Caco-2 (cell line): ENCODE measurements at places on chromosomes 11 and 22. TPM values are rescaled to one million over a fixed set of nuclear protein-coding genes. Genes with fewer than 3 reads are reported as not detected.

GRCh38 chr11:97739932-97740800 is 1280.6 kb upstream of the CNTN5 start:
- no peak for DNase-seq

DNA sequence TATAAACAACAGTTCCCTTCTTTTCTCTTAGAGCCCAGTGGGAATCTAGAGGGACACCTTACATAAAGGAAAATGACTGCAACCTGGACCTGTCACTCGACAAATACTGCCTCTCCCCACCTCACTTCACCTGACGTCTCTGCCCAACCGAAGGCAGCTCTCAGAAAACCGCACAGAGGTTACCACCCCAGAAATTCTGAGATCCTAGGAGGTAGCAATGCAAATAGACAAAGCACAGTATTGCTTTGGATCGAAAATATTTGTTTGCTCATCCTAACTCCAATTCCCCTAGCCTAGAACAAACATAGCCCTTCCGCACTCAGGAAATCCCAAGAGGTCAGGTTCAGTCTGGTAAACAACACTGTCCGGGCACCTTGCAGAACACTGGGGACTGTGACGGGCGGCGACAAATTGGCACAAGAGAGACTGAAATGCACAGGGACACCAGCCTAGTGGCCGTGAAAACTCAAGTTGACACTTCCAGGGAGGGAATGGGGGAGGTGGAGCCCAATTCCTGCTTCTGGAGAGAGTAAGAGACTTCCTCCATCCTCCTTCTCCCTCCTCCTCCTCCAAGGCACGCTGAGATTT is 420 bp upstream of the TRIM44 start:
- DNase-seq, result no peak

DNA sequence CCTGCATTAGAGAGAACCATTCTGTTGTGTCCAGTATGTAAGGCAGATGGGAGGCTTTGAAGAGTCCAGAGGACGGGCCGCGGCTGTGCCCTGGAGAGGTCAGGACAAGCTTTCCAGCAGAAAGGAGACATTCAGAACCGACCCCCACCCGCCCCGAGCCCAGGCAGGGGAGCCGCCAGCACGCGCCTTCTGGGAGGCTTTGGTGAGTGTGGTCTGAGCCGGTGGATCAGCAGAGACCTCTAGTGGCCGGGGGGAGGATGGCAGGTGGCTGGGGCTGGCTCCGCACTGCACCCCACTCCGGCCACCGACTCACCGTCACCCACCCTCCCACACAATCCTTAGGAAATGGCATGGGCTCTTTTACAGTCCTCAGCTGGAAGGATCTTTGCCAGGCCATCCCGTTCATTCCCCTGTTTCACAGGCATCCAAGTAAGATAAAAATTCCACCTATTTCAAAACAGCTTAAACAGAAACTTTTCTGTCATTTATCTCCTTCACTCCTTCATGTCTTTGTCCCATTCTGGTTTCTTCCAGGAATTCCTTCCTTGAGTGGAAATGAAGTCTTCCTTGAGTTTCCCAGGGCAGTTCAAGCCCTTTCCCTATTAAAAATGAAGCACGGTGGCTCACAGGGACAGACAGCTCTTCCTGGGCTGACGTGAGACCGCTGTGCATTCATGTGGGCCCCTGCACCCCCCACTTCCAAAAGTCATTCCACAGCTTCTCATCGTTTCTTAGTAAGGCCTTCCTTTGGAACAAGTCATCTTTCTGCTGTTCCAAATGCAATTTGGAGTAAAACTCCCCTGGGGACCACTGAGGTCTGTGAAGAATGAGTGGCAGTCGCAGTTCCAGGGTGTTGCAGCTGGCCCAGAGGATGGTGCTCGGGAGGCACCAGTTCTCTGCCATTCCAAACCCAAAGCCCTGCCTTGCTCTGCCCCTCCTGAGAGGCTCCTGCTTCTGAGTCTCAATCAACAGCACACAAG is 91.0 kb downstream of the FEZ1 start:
- DNase-seq, result peak; percentile 74

DNA sequence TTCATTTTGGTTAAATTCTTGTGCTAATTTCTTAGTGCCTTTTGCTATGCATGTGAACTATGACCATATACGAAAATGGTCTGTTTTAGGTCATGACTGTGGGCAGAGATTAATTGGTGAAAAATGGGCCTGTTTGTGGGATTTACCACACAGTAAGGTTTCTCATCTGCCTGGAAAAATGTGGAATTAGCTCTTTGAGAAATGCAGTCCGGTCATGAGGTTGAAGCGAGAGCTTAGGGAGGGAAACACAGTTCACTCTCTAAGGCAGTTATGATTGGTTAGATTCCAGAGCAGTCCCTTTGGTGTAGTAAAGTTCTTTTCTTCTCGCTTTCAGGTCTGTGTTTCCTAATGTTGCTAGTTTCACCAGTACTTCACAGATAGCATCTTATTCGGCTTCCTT is 1.2 kb upstream of the PDE3B start:
- no peak for DNase-seq

GRCh38 chr22:22925805-22926369 is 38.3 kb downstream of the IGLL5 start:
- peak; percentile 48 for DNase-seq

- DNase-seq, result no peak
Measured at GRCh38 chr11:104370478-104370877, 206.5 kb upstream of the PDGFD start.

DNA sequence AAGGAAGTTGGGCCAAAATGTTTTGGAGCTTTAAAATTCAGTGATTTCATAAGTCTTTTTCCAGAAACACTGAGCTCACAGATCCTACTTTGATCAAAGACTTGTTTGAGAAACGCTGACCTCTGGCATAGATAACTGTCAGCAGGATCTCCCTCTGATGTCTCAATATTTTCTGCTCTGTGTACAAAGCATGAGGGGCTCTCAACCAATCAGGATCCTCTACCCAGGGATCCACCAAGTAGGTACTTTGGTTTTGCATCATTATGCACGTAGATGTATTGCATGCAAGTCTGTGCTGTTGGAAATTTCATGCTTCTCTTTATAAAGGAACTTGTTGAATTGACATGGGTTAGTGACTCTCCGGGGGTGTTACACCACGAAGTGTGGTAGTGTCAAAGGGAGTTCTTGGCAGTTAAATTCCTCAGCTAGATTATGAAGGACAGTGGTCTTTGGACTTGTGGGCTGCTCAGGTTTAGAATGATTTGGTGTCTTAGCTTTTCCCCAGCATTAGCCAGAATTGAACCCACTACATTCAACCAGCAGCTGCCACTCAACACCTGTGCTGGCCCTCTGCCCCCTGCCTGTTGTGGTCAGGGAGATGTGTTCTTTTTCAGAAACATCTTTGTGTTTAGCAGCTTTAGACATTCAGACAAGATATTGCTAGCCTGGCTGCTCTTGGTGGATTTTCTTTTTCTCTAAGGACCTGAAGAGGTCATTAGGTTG is 1.7 kb upstream of the DIXDC1 start:
- no peak for DNase-seq

DNA sequence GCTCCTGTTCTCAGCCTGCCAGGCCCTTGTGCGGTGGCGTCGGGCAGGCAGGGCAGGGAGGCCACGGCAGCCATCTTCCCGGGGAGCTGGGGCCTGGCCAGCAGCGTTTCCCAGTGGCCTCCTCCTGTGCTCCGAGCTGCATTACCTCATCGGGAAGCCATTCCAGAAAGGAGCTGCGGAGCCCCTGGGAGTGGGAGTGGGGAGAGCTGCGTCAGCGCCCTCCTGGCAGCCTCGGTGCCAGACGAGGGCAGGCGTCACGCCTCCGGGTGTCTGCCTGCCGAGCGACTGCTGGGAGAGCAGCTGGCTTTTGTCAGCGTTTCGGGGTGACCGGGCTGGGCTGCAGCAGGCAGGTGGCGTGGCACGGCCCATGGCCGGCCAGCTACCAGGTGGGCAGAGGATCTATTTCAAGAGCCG is 30.9 kb upstream of the WNT7B start:
- DNase-seq, result no peak

DNA sequence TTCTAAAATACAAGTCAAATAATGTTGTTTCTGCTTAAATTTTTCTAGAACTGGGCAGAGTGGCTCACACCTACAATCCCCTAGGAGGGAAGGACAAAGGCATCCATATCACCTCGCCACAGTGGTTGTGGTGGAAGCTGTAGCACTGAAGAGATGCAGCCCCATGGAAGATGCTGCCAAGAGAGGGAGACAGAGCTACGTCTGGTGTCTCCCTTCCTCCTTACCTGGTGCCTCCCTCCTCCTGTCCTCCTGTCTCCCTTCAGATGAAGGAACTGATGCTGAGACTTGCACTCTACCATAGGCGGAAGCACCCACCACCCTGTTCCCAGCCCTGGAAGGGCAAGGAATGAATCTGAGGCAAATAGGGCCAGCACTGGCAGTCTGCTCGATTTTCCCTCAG is 22.3 kb downstream of the MMP27 start:
- DNase-seq, result peak; percentile 63

DNA sequence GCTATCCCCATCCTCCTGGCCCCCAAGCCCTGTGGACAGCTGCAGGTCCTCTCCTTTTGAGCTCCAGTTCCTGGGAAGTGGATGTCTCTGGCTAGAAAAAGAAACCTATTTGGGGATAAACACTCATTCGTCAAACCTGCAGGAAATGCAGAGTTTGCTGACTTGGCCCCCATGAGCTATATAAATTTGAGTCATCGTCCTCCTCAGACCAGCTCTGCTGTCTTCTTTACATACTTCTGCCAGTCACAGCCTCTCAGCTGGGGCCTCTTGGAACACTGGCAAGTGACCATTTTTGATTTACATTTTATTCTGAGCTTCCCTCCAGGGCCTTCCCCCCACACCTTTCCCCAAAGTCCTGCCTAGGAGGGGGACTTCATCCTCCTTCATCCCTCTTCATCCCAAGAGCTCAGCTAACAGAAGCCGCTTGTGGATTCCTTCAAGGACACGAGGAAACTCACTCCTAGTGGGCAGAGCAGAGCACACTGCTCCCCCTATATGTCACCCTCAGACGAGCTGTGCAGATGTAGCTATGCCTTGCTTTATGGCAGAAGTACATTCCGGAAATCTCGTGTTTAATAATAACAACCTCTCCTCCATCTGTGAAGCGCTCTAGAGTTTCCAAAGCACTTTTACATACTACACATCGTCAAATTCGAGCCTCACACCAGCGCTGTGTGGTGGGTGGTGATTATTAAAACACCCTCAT is 131.8 kb downstream of the FEZ1 start:
- no peak for DNase-seq

DNA sequence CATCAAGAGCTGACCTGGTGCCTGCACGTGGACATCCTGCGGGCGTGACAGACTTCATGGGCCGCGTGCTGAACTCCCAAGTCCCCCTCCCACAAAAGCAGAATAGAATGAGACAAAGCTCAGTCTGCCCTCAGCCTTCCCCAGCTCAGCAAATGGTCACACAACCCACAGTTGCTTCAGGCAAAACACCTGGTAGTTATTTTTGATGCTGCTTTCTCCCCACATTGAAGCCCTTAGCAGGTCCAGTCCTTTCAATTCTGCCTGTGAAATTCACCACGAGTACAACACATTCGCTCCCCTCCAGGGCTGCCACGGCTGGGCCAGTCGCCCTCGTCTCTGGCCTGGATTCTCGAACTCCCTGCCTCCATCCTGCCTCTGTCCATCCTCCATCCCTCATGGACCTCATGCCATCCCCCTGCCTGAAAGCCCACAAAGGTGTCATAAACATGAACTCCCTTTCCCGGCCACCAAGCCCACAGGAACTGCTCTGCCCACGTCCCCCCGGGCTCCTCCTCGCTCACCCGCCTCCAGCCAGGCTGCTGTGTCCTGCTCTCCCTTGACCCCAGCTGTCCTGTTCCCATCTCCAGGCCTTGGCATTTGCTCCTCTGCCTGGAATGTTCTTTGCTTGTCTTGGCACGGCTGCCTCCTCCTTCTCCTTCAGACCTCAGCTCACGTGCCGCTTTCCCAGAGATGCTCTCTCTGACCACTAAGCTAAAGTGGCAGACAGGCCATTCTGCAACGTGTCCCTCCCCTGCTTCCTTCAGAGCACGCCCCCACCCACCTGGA is 42.1 kb downstream of the SCUBE1 start:
- no peak for DNase-seq

DNA sequence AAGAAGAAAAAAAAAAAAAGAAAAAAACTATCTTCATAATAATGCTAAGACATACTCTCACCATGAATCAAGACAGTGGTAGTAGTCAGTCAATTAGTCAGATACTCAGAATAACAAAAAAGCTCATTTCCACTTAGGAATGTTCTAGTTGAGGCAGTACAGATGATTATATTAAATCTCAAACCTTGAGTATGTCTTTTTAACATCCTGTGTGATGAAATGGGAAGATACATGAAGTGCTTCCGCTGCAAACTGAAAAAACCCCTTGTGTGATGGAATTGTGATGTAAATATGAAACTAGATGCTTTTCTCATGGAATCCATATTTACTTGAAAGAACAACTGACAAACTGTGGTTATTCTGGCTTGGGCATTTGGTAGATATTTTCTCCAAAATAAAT is 13.7 kb downstream of the AMOTL1 start:
- no peak for DNase-seq

GRCh38 chr11:30586251-30587144 is at the start of gene MPPED2:
Gene MPPED2 (minus strand): TSS chr11:30586353. CDS start chr11:30580373, 5,980 bp downstream.
- DNase-seq, result peak; percentile 40

DNA sequence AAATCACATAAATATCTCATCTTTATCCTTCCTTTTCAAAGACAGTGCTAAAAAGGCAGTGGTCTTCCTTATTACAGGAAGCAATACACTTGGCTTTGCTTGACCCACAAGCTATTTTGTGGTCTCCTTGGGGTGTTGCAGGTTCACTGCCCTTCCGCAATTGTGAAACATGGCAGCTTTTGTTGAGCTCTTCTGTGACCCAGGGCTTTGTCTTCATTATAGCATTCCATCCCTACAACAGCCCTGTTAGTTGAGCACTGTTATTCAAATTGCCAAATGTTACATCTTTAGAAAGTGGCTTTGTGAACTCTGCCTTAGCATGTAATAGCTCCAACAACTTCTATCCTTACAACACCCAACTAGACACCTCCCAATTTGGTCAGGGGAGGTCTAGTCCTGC is 107.1 kb downstream of the OPCML start:
- DNase-seq, result no peak

The HSD17B12 gene
- total RNA-seq, result 147 and 155 TPM in 2 replicates

The OR51B4 gene
- total RNA-seq, result not detected in 2 replicates

The C11orf52 gene
- 14.4 and 14.8 TPM in 2 replicates for total RNA-seq

The ARHGEF12 gene
- 89.2 and 89.3 TPM in 2 replicates for total RNA-seq

The POU2AF3 gene
- 7.0 and 8.6 TPM in 2 replicates for total RNA-seq

The MGAT3 gene
- total RNA-seq, result 15.5 and 16.6 TPM in 2 replicates

The CARS1 gene
- total RNA-seq, result 117 and 121 TPM in 2 replicates

The CARNS1 gene
- total RNA-seq, result 0.09 and 0.28 TPM in 2 replicates

The OR51B2 gene
- not detected in 2 replicates for total RNA-seq

The ATP5MG gene
- total RNA-seq, result 537 and 576 TPM in 2 replicates

The CSF2RB gene
- not detected in 2 replicates for total RNA-seq

The LRP4 gene
- total RNA-seq, result 9.3 and 11.1 TPM in 2 replicates

The SCUBE1 gene
- total RNA-seq, result not detected in 2 replicates
